Psoas muscle (tissue), 8 donors: ENCODE measurements at places on chromosomes 16 and 17. TPM values are rescaled to one million over a fixed set of nuclear protein-coding genes. Genes with fewer than 3 reads are reported as not detected.

DNA sequence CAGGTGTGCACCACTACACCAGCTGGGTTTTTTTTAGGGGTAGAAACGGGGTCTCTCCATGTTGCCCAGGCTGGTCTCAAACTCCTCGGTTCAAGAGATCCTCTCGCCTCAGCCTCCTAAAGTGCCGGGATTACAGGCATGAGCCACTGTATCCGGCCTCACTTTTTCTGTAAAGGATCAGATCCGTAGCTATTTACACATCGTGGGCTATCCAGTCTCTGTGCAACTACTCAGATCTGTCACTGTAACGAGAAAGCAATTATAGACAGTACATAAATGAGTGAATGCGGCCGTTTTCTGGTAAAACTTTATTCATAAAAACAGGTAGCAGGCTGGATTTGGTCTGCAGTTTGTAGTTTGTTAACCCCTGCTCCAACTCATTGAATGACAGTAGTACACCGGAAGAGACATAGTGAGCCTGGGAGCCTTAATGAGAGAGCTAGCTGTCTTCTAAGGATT is 44.5 kb downstream of the VMP1 start:
- DNase-seq: no peak

GRCh38 chr16:73197598-73197997 is 149.7 kb upstream of the ZFHX3 start:
- DNase-seq: no peak

GRCh38 chr17:62774338-62774737 is 33.8 kb downstream of the MARCHF10 start:
- no peak for DNase-seq

DNA sequence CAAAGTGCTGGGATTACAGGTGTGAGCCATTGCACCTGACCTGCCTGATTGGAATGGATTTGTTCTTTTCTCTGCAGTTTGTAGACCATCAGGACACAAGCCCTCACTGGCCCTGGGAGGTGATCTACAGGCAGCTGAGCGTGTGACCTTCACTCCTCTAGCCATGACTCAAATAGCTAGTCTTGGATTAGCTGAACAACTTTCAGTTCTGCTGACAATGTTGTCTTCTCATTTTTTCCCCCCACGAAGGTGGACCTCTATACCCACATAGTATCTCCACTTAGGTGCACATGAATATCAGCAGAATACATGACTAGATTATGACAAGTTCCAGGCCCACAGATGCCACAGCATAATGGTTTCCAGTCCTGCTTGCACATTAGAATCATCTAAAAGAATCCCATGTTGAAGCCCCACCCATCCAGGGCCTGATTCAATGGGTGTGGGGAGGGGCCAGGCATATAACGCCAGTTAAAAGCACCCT is 36.8 kb downstream of the HS3ST3B1 start:
- DNase-seq: no peak

GRCh38 chr17:2233441-2233947 is 70.1 kb downstream of the SMG6 start:
- peak; percentile 38 for DNase-seq

DNA sequence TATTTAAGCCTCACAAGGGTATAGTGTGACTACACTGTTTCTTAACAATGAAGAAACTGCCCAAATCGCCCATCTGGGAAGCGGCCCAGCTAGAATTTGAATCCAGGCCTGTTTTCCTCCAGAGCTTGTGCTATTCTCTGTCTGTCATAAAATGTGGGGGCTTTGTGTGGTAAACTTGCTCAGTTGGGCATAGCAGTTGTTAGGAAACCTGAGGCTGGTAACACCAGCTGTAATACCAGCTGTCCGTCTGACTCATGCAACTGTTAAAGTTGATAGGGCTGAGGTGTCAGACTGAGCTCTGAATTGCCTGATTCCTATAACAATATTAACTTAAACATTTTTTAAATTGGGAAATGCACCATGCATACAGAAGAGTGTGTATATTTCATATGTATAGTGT is 9.3 kb downstream of the NOD2 start:
- no peak for DNase-seq

DNA sequence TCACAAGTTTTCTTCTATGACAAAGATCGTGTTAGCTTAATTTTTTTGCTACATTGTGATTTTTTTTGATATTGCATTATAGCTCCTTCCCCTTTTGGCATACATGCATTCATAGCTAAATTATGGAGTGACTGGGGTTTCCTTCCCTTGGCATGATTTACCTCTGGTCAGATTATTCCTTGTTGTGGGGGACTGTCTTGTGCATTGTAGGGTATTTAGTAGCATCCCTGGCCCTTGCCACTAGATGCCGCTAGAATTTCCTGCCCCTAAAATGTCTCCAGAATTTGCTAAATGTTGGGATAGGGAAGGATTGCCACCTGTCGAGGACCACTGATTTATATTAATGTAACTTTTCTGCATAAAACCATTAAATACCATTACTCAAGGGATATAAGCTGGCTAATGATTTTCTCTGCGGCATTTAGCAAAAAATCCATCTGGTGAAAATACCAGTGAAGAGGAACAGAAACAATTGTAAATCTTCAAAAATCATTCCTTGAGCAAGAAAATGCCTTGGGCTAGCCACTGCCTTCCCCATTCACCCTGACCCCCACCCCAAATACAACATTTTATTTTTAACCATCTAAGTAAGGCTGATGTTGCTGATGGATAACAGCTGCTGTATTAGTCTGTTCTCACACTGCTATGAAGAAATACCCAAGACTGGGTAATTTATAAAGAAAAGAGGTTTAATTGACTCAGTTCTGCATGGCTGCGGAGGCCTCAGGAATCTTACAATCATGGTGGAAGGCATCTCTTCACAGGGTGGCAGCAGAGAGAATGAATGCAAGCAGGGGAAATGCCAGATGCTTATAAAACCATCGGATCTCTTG is 195.2 kb downstream of the MAP2K6 start:
- no peak for DNase-seq

DNA sequence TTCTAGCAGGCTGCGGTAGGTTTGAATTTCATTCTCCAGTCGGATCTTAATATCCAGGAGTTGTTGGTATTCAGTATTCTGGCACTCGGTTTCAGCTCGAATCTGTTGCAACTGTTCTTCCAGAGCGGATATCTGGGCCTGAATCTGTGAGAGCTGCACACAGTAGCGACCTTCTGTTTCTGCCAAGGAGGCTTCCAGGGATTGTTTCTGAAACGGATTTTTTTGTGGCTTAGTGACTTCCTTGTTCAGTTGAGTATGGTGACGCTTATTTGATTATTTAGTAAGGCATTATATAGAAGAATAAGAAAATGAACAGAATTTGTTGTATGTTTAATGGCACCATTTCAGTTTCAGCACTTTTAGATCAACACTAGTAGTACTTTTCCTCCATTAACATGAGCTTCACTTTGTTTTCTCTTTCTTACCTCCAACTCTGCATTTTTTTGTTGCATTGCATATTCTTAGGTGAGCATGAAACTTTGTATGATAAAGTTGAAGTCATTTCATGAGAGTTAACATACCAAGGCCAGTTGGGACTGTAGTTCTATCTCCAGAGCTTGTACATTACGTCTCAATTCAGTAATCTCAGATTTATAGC is 2.8 kb downstream of the KRT10 start:
- no peak for DNase-seq

- DNase-seq: no peak
Observed at GRCh38 chr16:4525069-4525468, 13.5 kb downstream of the CDIP1 start.

DNA sequence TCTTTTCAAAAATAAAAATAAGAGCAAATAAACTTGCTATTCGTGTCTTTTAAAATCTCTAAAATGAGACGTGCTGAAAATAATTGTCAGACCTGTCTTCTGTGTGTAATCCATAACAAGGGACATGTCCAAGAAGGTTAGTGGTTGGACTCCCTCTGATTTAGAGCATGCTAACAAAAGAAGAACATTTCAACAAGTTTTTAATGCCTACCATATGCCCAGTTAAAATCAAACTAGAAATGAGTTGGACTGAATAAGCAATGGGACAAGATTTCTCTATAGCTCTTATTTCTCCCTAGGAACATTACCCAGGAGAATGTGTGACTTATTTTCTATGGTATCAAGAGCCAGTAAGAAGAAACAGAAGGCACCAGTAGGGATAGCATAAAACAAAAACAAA is 689.7 kb upstream of the SOX9 start:
- no peak for DNase-seq

GRCh38 chr16:3115003-3115402 is 2.6 kb downstream of the ZNF205 start:
- DNase-seq: no peak

SOST gene
- not detected for polyA plus RNA-seq

NPIPB12 gene
- polyA plus RNA-seq: 10.7 TPM

CCL8 gene
- polyA plus RNA-seq: 0.09 TPM

ANKFN1 gene
- 0.01 TPM for polyA plus RNA-seq
